ENCODE measurements at places on chromosomes 2 and 18.

DNA sequence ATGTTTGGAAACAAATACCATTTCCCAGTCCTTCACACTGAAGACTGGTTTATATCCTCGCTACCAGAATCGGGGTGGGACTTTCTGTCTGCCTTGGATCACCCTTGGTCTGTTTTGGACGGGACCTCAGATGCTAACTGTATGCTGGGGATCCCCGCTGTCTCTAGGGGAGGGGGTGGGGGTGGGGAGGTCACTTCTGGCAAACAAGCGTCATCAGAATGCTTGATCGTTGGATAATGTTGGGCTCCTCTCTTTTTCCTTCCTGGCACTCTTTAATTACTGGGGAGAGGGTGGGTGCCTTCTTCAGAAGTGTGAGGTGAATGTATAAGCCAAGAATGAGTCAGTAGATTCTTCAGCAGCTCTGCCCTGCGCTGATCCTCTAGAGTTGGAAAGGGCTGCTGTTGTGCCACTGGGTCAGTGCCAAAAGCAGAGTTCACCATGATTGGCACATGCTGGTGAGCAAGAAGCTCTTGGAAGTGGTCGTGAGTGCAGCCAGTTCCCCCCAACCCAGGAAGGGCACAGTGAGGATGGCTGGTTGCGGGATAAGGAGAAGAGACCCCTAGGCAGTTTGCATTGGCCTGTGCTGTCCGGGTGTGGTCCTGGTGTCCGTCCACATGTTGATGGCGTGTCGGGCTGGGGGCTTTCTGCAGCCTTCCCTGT is 32.2 kb downstream of the DGKD start:
- DNase-seq = no peak

GRCh38 chr2:134366359-134366758 is 112.5 kb downstream of the MGAT5 start:
- DNase-seq = no peak

DNA sequence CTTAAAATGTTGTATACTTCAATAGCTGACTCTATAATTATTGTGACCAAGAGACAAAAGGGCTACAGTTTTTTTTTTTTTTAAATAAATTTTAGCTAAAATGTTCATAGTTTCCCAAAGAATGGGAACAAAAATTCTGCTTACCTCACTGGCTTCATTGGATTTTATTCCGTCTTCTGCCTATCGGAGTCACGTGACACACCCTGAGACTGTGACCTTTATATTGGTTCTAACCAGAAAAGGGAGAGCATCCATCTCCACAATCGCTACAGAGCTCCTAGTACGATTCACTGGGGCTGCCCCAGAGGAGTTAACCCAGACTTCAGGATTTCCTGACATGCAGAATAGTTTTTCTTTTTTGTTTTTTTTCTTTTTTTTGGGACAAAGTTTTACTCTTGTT is 203.6 kb upstream of the SLC35G4 start:
- no peak for DNase-seq

DNA sequence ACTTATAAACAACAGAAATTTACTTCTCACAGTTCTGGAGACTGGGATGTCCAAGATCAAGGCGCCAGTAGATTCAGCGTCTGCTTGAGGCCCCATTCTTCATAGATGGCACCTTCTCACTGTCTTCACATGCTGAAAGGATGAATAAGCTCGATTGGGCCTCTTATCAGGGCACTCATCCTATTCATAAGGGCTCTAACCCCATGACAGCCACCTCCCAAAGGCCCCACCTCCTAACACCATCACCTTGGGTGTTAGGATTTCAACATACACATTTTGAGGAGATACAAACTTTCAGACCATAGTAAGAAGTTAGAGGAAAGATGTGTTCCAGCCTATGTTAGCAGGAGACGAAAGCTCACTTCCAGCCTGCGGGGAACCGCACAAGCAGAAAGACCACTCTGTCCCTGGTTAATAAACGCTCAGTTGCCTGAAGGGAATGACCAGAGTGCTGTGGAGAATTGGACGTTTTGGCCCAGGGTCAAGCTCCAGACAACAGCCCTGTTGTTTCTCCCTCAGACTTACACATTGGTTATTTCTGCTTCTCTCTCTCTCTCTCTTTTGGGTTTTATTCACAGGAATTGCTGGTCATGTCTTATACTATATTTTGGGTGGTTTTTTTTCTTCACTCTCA is 90.3 kb downstream of the MAPRE2 start:
- DNase-seq = no peak

- DNase-seq = no peak
These were observed 13.5 kb upstream of the DARS1 start for GRCh38 chr2:135998879-135999278.
